ENCODE measurements at places on chromosomes 4 and X. TPM values are rescaled to one million over a fixed set of nuclear protein-coding genes. Genes with fewer than 3 reads are reported as not detected.

Gene IQCM
- not detected for total RNA-seq

GRCh38 chrX:10833299-10834169 is 213.1 kb upstream of the MID1 start:
- H3K36me3 ChIP-seq, result no peaks in the 10 kb centered on the region
- peak overlapping the region; percentile 58 for H3K27ac ChIP-seq
- H3K4me3 ChIP-seq, result peak overlapping the region; percentile 27

- no peak overlapping the region for H3K4me3 ChIP-seq
- H3K4me1 ChIP-seq, result peaks cover 11% of the 10 kb centered on the region
- peak overlapping the region; percentile 56 for H3K27ac ChIP-seq
Measured at GRCh38 chr4:158032733-158033415, 140.0 kb downstream of the GASK1B start.

- no peaks in the 10 kb centered on the region for H3K36me3 ChIP-seq
- no peak overlapping the region for H3K27ac ChIP-seq
- DNase-seq, result no peak
Measured at GRCh38 chr4:74942251-74942917, 9.5 kb downstream of the PARM1 start.

DNA sequence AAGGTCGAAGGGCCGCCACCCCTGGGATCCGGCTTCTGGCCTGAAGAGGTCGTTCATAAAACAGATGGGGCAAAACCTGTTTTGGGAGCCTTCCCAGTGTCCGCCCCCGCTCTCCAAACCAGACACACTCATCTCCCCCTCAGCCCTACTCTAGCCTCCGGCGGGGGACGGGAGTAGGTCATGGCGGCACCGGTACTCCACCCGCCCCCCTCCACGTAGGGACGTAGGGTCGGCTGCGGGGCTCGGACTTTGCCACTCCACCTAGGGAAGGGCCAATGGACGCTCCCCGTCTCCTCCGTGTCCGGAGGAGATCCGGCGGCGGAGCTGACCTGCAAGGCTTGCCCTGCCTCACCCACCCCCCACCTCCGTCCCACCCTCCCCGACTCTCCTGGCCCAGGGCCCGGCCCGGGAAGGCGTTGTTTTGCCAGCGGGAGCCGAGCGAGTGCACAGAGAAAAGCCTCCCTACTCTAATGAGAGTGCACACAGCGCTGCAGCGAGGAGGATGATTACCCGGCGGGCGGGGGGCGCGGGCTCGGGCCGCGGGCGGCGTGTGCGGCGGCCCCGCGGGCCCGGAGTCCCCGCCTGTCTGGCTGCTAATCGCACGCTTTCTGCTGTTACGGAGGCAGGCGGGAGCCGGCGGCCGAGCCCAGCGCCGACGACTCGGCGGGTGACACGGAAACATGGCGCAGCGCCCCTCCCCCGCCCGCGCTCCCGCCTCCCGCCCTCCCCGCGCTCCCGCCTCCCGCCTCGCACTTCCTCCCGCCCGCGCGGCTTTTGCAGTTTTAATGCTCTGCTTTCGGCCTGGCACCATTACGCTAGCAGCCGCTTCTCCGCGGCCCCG is 8.3 kb upstream of the BCOR start:
- H3K4me1 ChIP-seq, result peaks cover 19% of the 10 kb centered on the region
- DNase-seq, result peak; percentile 77
- no peaks in the 10 kb centered on the region for H3K36me3 ChIP-seq
- peak overlapping the region; percentile 53 for H3K4me3 ChIP-seq
- peak overlapping the region; percentile 93 for H3K27ac ChIP-seq

GRCh38 chr4:160251522-160252170 is 1148.8 kb downstream of the RAPGEF2 start:
- H3K27me3 ChIP-seq, result no peaks in the 10 kb centered on the region
- no peaks in the 10 kb centered on the region for H3K36me3 ChIP-seq
- no peaks in the 10 kb centered on the region for H3K4me1 ChIP-seq
- no peak overlapping the region for H3K4me3 ChIP-seq
- no peak for DNase-seq
- H3K27ac ChIP-seq, result no peak overlapping the region

GRCh38 chr4:43766648-43767047 is 682.0 kb downstream of the KCTD8 start:
- H3K4me1 ChIP-seq, result no peaks in the 10 kb centered on the region
- no peak for DNase-seq
- H3K27ac ChIP-seq, result no peak overlapping the region
- no peak overlapping the region for H3K4me3 ChIP-seq
- no peaks in the 10 kb centered on the region for H3K27me3 ChIP-seq
- no peaks in the 10 kb centered on the region for H3K36me3 ChIP-seq

DNA sequence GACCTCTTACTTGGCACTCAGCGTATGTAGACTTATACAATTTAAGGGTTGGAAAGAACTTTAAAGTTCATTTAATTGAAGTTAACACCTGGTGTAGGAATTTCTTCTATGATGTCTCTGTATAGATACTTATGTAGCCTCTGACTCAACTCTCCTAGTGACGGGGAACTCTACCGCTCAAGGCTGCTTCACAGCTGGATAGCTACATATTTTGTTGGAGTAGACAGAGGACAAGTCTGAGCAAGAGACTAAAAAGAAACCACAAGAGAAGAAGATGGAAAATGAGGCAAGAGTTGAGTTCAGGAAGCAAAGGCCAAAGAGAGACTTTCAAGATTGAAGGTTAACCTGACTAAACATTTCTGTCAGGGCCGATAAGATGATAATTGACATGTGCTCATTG is 52.6 kb downstream of the GPR50 start:
- no peaks in the 10 kb centered on the region for H3K36me3 ChIP-seq
- H3K27me3 ChIP-seq, result peaks cover 12% of the 10 kb centered on the region
- no peak overlapping the region for H3K4me3 ChIP-seq
- no peak overlapping the region for H3K27ac ChIP-seq
- H3K4me1 ChIP-seq, result no peaks in the 10 kb centered on the region
- no peak for DNase-seq

GRCh38 chr4:40334591-40335524 is at the start of gene CHRNA9:
CHRNA9 (plus strand) TSS chr4:40335333; CDS start chr4:40335468, 135 bp downstream.
- H3K4me3 ChIP-seq, result no peak within 1 kb of the TSS
- no peak within 1 kb of the TSS for H3K27ac ChIP-seq
- H3K4me1 ChIP-seq, result no peaks in the 10 kb centered on the region
- no peaks in the 10 kb centered on the region for H3K36me3 ChIP-seq
- H3K27me3 ChIP-seq, result no peaks in the 10 kb centered on the region

DNA sequence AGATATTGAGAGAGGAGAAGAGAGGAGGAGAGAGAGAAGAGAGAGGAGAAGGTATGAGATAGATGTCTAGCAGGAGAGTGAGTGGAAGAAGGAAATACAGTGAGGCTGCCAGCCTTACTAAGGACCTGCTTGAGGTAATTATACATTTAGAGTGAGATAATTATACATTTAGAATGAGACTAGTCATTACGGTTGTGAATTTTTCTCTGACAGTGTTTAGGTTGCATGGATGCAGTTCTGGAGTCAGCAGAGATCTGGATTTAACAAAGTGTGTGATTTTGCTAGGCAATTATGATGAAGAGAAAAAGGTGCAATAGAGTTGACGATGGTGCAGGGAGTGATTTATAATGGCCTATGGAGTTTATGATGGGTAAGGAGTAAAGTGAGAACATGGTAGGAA is 187.1 kb upstream of the ARX start:
- DNase-seq, result no peak
- H3K27ac ChIP-seq, result no peak overlapping the region
- no peaks in the 10 kb centered on the region for H3K27me3 ChIP-seq
- no peaks in the 10 kb centered on the region for H3K4me1 ChIP-seq
- H3K4me3 ChIP-seq, result no peak overlapping the region

GRCh38 chr4:78756137-78756536 is 20.0 kb upstream of the BMP2K start:
- no peaks in the 10 kb centered on the region for H3K36me3 ChIP-seq
- no peak overlapping the region for H3K4me3 ChIP-seq
- no peaks in the 10 kb centered on the region for H3K27me3 ChIP-seq
- H3K27ac ChIP-seq, result no peak overlapping the region
- no peaks in the 10 kb centered on the region for H3K4me1 ChIP-seq

Gene GNRHR
- total RNA-seq, result not detected

DNA sequence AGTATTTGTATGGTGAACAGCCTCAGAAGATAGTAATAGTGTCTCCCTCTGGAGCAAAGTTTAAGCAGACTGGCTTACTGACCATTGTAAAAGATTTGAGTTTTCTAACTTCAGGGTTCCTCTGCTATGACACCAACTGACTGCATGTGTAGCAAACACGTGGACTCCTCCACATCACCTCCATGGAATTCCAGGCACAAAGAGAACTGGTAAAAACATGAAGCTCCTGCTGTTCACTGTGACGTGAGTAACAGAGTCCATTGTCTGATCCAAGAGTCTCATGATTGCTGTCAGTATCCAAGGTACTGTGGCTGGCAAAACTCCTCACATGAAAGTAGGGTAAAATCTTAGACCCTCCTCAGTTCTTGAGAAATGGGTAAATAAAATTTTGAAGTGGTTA is 107.6 kb upstream of the FAM9B start:
- H3K36me3 ChIP-seq, result no peaks in the 10 kb centered on the region
- H3K27ac ChIP-seq, result no peak overlapping the region
- no peak for DNase-seq
- no peaks in the 10 kb centered on the region for H3K27me3 ChIP-seq
- no peaks in the 10 kb centered on the region for H3K4me1 ChIP-seq

Gene EDA
- total RNA-seq, result 3.1 TPM

Gene PPP1R2C
- not detected for total RNA-seq

DNA sequence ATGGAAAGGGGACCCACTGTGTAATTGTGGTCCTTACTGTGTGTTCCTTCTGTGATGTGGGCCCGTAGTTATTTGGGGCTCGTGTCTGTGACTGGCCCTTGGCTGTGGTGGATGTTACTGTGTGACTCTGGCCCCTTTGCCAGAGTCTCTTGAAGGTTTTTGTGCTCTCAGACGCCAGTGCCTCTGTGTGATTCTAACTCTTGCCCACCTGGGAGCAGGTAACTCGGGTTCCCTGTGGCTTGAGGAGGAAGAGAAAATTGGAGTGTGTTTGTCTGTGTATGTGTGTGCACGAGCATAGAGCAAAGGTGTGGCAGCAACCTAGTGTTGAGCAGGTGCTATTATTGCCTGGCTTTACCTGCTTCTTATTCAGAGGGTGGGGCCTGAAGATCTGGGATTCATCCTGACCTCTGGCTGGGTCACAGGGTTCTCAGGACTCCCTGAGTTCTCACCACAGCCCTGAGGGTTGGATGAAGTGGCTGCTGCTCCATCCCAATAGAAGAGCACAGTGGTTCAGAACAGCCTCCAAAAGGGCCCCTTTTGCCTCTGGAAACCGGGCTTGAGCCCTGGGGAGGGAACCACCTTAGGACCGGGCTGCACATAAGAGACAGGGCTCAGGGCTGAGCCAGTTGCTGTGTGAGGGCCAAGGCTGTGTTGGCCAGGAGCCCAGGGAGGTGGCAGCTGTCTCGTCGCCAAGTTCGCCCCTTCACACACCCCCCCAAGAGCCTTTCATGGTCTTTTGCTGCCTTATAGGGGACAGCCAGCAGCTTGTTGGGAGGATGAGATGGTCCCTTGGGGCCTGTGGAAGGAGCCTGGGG is 1.3 kb downstream of the RBM10 start:
- H3K27ac ChIP-seq, result peak overlapping the region; percentile 90
- H3K4me1 ChIP-seq, result peaks cover 28% of the 10 kb centered on the region
- no peak for DNase-seq
- no peaks in the 10 kb centered on the region for H3K27me3 ChIP-seq
- H3K4me3 ChIP-seq, result peak overlapping the region; percentile 60

DNA sequence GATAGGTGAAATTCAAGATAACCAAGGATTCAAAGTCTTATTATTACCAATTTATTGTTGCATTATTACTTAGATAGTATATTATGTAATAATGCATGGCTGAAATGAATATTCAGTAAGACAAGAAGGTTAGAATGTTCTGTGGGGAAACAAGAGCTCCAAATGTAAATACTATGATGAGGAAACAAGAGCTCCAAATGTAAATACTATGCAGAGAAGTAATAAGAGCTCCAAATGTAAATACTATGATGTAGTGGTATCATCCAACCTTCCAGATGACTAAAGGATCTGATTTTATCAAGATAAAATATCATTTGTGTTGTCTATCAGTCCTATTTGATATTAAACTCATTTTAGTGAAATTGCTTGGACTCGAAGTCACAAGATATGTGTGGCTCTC is 82.2 kb upstream of the PCDH18 start:
- no peak for DNase-seq
- H3K27ac ChIP-seq, result no peak overlapping the region
- H3K4me3 ChIP-seq, result no peak overlapping the region

Gene TLR3
- 0.29 TPM for total RNA-seq

Gene SRPX2
- total RNA-seq, result 5.2 TPM

Gene MAOB
- total RNA-seq, result 8.6 TPM

- no peaks in the 10 kb centered on the region for H3K36me3 ChIP-seq
- H3K27me3 ChIP-seq, result peaks cover 3% of the 10 kb centered on the region
- H3K4me1 ChIP-seq, result no peaks in the 10 kb centered on the region
Measured at GRCh38 chrX:45889471-45889870, 655.8 kb downstream of the ZNF674 start.

Gene TCEAL7
- 51.3 TPM for total RNA-seq

GRCh38 chr4:69640289-69640688 is 847 bp upstream of the UGT2A2 start:
- no peak overlapping the region for H3K4me3 ChIP-seq
- no peaks in the 10 kb centered on the region for H3K36me3 ChIP-seq
- no peak for DNase-seq
- no peaks in the 10 kb centered on the region for H3K4me1 ChIP-seq
- H3K27ac ChIP-seq, result no peak overlapping the region

Gene GBA3
- total RNA-seq, result not detected

DNA sequence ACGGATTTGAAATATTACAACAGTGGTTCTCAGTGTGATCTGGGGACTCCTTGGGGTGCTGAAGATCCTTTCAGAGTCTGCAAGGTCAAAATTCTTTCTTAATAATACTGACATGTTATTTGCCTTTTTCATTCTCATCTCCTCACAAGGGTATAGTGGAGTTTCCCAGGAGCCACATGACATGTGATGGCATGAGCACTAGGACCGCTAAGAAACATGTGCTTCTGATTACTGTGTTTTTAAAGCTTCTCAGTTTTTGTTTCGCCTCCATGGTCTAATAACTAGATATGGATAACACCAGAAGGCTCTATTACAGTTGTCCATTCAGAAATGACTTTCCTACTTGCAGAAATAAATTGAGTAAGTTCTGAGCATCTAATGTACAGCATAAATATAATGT is 156.1 kb downstream of the RAB28 start:
- no peak for DNase-seq
- H3K27ac ChIP-seq, result no peak overlapping the region
- H3K4me1 ChIP-seq, result no peaks in the 10 kb centered on the region
- H3K27me3 ChIP-seq, result no peaks in the 10 kb centered on the region

Gene ATP1B4
- total RNA-seq, result not detected

Gene CFAP47
- total RNA-seq, result 2.2 TPM

DNA sequence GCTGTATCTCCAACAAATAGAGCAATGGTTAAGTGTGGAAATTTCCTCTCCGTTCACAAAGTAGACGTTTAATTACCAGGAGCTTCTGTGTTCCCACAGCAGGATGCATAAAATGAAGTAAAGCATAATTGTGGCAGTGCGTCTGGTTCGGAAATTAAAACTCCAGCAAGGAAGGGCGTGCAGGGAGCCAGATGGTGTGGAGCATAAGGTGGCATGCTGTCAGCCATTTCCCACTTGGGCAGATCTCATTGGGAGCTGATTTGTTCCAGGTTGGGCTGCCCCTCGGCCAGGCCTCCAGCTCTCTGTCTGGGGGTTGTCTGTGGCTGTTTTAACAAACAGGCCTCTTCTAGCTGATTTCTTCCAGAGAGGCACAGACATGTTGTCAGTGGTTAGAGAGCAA is 182.1 kb upstream of the CLNK start:
- DNase-seq, result peak; percentile 30
- H3K4me3 ChIP-seq, result no peak overlapping the region
- no peaks in the 10 kb centered on the region for H3K36me3 ChIP-seq
- no peak overlapping the region for H3K27ac ChIP-seq
- H3K27me3 ChIP-seq, result no peaks in the 10 kb centered on the region

GRCh38 chrX:113726009-113726408 is 857.9 kb upstream of the HTR2C start:
- H3K4me3 ChIP-seq, result no peak overlapping the region
- H3K4me1 ChIP-seq, result no peaks in the 10 kb centered on the region
- H3K27me3 ChIP-seq, result no peaks in the 10 kb centered on the region
- no peak overlapping the region for H3K27ac ChIP-seq
- no peak for DNase-seq

Gene BGN
- total RNA-seq, result 21.9 TPM

Data from stomach (tissue), 19 donors.